LNCaP clone FGC (cell line): ENCODE measurements at places on chromosomes 5 and 9.

DNA sequence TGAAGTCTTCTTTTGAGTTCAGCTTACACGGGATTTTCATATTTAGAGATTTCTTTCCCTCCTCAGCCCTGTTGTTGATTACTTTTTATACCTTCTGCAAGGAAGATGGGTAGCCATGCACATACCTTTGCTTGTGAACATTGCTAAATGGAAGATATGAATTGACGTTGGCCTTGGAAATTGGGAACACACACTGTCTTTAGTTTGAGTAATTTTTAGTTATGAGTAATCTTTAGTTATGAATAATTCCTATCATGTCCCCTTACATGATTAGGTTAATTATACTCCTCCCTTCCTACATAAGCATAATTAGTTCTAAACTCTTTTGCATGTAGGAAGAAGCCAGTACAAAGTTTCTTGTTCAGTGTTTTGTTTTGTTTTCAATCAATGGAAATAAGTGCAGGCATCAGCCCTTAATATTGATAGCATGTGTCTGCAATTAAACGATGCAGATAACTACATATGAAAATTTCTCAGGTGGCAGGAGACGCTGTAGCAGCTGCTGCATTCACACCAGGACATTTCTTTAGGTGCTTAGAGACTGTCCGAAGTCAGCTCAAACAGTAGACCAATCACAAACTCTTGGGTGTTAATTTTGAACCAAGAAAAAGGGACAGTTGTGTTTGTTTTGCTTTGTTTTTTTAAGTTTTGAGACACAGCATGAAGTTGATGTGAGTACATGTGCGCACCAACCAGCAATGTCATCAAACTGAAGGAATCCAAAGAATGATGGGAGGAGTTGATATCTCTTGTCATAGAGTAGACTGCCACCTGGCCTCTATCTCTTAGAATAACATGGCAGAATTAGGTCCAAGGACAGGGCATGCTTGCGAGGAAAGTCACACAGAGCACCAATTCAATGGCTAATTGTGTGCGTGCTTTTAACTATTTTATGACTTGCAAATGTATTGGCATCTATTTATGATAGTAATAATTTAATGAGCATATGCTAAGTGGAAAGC lies 51.4 kb downstream of the SMARCA2 start:
- DNase-seq, result peak; percentile 14

DNA sequence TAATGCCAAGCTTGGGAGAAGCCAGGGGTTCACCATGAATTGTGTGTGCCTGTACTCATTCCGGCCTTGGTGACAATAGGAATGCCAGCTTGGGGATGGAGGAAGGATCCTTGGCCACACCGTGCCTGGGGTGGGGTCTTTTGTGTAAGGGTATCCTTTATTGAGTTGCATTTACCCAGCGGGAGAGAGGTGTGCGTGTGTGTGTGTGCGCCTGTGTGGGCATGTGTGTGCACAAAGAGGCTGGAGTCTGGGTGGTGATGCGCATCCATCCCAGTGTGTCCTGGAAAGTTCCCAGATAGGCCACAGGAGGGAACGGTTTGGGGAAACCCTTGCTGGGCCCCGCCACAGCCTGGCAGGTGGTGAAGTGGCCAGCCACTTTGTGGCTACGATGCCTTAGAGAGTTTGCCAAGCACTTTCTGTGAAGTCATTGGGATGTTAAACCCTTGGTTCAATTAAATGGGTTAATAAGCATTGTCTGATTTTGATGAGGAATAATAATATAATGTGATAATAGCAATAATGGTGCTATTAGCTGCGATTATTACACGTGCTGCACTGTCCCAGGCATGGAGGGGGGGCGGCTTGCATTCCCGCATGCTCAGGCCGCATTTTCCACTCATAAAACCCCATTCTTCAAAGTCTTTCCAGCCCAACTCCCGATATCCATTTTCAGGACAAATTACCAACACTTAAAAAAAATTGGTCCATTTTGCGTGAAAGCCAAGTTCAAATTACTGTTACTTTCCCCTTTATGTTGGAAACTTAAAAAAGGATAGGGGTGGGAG lies 13.7 kb downstream of the PITX1 start:
- DNase-seq, result no peak

DNA sequence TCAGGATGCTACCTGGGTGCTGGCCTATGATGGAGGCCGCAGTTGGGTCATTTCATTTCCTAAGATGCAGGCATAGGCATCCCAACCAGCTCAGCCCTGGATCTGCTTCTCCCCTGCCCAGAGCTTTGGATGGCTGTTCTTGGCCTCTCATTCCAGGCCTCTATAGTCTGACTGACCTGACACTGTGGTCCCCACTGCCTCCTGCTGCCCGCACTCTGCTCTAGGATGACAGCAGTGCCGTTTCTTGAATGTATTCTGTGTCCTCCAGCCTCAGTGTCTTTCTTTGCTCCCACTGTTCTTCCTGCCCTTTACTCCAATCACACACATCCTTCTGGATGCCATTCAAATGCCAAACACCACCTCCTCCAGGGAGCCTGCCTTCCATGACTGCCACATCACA lies 235.7 kb downstream of the HSPA4 start:
- DNase-seq, result no peak

- no peak for DNase-seq
Measured at GRCh38 chr5:94103514-94104245, 362.3 kb upstream of the POU5F2 start.

GRCh38 chr5:173626505-173626820 lies 10.0 kb upstream of the BOD1 start:
- no peak for DNase-seq

DNA sequence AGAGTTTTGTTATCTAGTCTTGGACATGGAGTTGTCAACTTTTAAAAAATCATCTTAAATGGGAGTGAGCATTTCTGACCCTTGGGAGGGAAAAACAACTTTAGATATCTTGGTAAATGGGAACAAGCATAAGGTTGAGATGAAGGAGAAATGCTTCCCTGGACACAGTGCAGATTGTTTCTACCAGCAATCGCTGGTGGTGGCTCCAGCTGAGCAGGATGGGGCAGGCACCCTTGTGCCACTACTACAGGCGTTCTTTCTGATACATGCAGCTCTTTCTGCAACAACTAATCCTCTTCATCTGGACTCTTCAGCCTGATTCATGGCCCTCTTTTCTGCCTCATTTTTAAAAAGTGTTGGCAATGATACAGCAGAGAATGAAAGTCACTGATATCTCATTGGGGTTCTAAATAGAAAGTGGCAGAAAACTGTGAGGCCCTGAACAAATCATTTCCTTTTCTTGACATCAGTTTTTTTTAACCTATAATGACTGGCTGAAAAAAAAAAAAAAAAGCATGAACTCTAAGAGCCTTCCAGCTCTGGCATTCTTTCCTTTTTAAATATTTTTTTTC lies 409.4 kb upstream of the PTGER4 start:
- DNase-seq, result no peak

DNA sequence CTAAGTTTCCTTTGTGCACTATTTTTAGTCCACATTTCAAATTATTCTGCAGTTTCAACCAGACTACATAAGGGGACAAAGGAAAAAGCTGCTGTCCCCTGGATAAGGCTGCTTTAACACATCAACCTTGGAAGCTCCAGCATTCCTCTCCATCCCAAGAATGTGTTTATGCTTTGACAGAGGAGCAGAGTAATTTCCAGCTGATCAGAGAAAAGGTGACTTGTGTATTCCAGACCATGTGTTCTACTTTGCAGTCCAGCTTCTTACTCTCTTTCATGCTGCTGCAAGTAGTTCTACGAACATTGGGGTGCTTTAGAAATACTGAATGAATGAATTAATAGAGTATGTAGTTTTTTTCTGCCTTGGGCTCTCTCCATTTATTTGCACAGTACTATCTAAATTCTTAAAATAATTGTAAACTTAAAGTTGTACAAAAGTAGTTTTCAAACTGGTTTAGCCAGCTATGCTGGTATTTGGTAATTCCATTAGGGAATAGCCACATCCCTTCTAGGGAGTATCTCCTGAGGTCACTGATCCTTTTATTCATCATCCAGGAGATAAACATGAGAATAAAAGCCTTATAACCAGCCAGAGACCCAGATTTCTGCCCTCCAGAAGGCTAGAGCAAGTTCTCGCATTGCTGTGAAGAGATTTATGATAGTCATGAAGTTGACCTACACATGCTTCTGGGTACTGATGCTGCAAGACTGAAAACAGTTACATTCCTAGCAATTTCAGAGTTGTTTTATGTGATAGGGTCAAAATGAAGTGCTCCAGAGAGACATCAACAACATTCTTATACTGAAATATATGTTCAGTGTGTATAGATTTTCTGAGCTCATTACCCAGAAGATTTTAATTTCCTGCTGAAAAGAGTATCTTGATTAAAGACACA lies 215.2 kb downstream of the COMMD10 start:
- DNase-seq, result no peak

DNA sequence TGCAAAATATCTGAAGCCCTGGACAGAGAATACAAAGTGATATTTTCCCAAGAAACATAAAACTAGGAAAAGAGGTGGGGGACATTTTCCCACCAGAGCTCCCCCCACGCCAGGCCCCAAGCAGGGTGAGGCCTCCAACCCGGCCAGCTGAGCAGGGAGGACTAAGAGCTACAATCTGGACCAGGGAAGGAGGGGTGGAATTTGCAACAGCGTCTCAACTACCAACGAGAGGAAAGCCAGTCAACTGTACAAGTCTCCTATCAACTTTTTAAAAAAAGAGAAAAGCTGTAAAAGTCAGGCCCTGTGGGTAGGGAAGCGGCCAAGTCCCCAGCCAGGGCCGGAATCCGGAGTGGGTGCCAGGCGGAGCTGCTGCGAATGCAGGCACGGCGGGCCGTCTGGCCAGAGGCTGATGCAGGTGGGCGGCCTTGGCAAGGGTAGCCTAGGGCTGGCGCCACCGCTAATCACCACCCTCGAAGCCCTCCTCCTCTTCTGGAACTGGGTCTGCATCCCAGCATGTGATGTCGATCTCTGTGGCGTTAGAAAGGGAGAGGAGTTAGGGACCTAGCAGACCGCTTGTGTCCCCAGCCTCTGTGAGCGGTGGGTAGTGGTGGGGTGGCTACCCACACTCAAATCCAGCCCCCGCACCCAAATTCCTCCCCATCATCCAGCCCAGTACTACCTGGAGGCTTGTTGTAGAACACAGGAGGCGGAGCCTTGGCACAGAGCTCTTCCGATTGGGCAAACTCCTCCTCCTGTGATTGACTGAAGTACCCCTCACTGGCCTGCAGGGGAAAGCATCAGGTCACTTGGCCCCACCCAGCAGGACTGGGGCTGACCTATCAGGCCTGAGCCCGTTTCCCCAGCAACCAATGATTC lies 10.6 kb downstream of the PRR7 start:
- DNase-seq, result peak; percentile 98

DNA sequence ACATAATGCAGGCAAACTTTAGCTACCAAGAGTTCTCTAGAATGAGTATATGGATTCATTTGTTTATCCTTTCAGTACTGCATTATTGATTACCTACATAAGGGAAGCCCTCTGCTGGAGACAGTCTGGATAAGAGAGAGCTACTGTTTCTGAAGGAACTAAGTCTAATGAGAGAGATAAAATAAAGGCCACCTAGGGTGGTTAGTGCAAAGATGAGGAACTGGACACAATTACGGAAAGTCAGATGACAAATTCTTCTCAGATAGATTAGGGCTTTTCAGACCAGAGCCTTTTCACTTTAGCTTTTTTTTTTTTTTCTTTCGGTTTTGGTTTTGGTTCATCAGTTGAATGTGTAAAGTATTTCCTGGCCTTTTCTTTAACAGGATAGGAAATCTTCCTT lies 31.3 kb downstream of the ISOC1 start:
- DNase-seq, result no peak

GRCh38 chr5:134510970-134511795 lies 14.3 kb upstream of the JADE2 start:
- no peak for DNase-seq

DNA sequence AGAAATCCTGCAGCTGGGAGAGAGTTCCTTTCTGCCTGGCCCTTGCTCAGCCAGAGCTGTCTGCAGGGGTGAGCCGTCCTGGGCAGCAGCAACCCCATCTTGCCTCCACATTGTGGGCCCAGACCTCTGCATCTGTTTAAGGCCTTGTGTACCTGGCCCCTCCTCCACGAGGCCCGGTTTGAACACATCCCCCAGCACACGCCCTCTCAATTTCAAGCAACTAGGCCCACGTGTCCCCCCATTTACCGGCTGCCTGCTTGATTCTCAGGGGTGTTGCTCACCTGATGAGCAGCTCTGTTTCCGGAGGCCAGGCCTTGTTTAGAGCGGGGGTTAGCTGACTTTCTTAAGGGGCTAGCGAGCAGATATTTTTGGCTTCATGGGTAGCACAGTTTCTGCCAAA lies 181.8 kb downstream of the HSPA4 start:
- no peak for DNase-seq

DNA sequence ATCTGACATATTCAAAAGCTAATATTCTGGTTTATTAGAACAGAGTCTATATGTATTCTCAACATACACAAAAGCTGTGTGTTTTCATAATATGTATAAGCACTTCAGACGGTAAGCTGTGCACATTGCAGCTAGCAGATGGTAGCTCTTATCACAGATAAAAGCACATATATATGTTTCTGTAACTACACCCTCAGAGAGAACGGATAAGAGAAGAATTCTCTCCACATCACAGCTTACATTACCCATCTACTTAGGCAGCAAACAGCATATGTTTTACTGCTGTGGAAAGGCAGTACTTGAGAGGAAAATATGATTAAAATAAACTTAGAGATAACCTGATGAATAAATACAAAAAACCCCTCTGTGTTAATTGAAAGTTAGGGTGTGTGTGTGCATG lies 450.9 kb upstream of the ZNF608 start:
- no peak for DNase-seq

DNA sequence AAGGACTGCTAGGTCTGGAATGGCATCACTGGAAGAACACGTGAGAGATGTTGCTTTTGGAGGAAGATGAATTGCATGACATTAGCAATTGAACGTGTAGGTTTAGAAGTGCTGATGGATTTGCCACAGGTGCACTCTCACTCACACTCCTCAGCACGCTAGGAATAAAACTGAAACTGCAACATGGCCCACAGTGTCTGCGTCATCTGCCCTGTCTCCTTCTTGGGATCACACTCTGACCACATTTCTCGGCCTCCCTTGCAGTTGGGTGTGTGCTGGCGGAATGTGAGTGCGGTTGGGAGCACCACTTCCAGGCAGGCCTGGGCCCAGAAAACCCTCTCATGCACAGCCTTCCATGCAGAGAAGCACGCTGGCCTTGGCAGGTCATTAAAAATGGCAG lies 152.8 kb upstream of the LHFPL2 start:
- DNase-seq, result no peak

GRCh38 chr5:173777149-173777548 lies 111.0 kb upstream of the CPEB4 start:
- DNase-seq, result no peak

GRCh38 chr5:129244478-129244877 lies 149.9 kb downstream of the ISOC1 start:
- no peak for DNase-seq

GRCh38 chr9:77649109-77649812 lies 1.1 kb upstream of the GNA14 start:
- no peak for DNase-seq

DNA sequence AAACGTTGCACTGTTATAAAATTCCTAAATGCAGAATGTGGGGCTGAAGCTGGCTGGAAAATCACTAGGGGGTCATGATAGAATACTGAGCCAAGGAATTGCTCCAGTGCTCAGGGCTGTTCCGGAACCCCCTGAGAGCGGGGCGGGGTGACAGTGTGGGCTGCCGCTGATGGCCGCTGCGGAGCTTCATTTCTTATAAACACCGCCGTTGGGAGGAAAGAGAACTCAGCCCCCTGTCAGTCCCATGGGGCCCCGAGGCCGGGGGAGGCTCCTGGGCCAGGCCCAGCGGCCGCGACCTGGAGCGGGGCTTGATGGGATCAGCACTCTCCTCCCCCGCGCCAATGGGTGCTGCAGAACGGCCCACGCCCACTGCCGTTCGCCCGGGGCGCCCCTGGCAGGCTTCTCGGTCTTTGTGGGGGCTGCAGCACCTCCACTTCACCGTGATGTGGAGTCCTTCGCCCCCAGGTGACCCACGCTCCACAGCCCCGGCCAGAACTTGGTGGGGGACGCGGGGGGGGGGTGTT lies 5.2 kb upstream of the IRF1 start:
- no peak for DNase-seq
